ENCODE measurements at places on chromosomes 1 and 21. TPM values are rescaled to one million over a fixed set of nuclear protein-coding genes. Genes with fewer than 3 reads are reported as not detected.

DNA sequence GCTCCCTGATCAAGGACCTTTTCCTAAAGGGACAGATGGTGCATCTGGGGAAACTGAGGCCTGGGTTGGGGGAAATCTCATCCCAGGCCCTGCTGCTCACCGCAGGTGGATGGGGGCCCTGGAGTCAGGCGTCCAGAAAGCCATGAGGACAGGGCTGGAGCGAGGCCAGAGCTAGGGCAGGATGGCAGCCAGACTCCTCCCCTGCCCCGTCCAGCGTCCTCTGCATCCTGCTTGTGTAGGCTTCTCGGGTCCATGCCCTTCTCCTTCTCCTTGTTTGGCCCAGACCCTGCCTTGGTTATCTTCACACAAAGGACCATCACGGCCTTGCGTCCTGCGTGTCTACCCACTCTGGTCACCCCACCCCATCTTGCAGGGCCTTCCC, 43.0 kb downstream of the TRIM11 start:
- DNase-seq, result no peak

Gene PTGFRN
- total RNA-seq, result 72.4 TPM

GRCh38 chr1:8465013-8465412, 147.1 kb downstream of the SLC45A1 start:
- DNase-seq, result peak; percentile 56

GRCh38 chr1:43975249-43975961, 645 bp downstream of the ATP6V0B start:
- DNase-seq, result peak; percentile 46

GRCh38 chr1:173393659-173394000, 83.5 kb upstream of the PRDX6 start:
- DNase-seq, result peak; percentile 79

DNA sequence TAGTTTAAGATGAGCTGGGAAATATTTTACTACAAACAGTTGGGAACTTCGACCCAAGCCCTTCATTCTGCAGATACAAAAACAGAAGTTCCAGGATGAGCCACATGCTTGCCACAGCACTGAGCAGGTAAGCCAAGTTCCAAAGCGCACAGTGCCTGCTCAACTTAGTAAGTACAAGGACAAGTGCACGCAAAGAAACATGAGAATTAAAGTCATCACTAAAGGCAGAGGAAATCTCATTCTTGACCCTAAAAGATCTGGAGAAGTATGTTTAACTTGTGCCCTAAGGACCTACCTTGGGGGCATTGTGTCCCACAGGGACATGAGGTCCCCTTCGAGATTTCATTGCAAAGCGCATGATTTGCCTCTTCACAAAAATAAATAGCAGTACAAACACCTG, 1.2 kb upstream of the UBAP2L start:
- peak; percentile 19 for DNase-seq

GRCh38 chr1:109501644-109502363, 7.7 kb downstream of the AMIGO1 start:
- DNase-seq, result no peak

DNA sequence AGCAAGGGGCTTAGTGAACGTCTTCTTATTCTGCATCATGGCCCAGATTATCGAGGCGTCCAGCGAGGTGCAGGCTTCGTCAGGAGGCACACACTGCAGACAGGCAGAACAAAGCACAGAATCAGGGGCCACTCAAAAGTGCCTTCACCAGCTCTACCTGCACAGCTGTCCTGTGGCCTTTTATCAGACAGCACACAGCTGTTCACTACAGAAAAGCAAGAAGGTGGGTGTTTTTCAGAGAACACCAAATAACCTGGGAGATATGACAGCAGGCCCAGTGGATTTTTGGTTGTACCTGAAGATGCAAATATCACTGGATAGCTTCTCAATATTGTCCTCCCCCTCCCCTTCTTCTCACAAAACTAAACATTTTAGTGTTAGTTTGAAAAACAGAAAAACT, 177.3 kb downstream of the TGFBR3 start:
- no peak for DNase-seq

Gene OR2T2
- not detected for total RNA-seq

Gene GPR61
- 3.3 TPM for total RNA-seq

Gene GPR153
- 32.7 TPM for total RNA-seq

Gene RAD54L
- total RNA-seq, result 2.5 TPM

DNA sequence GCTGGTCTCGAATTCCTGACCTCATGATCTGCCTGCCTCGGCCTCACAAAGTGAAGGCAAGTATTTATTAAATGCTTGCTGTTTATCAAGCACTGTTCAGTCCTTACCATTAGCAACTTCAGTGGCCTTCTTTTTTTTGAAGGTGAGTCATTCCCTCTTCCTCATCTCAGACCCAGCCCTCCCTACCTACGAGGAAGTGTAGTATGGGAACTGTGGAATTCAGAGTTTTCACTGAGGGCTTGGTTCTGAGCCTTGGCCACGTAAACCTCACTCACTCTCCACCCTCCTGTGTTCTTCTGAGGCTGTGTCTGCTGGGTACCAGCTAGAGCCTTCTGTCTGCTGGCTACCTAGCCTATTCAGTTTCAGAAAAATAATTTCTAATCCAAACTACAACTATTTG, 218.3 kb upstream of the SGIP1 start:
- DNase-seq, result no peak

DNA sequence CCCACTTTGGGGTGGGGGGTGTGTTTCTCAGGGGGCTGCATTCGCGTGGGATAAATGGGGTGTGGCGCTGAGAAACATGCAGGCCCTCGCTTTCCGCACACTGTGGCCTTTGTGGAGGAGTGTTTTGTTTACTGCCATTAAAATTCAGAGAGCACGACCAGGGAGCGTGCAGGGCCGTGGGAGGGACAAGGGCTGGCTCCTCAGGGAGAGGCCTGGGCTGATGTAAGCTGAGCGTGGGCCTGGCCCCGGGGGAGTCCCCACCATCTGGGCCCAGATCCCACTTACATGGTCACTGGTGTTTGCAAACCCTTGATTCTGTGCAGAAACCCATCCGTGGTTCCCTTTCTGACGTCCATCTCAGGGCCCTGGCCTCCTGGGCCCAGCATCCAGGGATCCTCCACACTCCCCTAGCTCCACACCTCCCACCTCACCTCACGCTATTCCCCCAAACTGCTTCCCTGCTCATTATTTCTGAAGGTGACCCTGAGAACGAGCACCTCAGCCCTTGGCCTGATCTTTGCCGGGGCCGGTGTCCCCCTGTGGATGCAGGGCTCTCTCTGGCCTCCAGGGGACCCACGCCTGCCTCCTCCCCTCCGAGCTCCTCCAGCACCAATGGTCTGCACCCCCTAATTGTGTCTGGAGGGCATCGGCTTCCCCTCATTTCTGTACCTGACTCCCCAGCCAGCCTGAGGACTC, 92.5 kb upstream of the SIM2 start:
- no peak for DNase-seq

- DNase-seq, result peak; percentile 50
Observed at GRCh38 chr1:214538496-214538895, 12.9 kb downstream of the PTPN14 start.

DNA sequence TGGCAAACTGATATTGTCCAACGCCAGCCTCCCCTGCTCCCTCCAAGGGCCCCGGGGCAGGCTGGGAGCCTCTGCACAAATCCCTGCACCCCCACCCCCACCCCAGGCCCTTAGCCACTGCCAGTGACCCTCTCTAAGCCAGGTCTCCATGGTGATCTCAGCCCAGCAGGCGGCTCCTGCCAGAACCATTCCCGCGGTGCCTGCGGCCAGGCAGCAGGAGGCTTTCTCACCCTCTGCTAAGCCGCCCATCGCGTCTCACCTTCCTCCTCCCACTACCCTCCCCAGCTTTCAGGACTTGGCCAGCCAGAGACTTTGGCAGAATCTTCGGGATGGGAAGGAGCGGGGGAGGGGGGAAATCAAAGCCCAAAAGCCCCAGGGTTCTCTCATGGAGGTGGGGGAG, 46.8 kb upstream of the WASF2 start:
- DNase-seq, result peak; percentile 87

DNA sequence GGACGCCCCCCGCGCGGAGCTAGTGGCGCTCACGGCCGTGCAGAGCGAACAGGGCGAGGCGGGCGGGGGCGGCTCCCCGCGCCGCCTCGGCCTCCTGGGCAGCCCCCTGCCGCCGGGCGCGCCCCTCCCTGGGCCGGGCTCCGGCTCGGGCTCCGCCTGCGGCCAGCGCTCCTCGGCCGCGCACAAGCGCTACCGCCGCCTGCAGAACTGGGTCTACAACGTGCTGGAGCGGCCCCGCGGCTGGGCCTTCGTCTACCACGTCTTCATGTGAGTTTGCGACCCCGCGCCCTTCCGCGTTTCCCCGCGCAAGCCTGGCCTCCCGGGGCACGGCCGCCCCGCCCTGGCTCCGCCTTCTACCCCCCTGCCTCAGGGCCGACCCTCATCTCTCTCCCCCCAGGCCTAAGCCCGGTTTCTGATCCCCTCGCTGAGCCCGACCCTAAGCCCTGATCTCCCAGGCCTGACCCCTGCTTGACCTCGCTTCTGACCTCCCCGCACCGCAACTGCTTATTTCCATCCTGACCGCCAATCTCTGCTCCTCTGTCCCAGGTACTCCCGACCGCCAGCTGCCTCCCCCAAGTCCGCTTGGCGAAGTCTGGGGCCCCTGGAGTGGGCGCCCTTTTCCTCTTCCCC, 669 bp downstream of the KCNQ4 start:
- peak; percentile 66 for DNase-seq

GRCh38 chr1:6794164-6794563, 8.9 kb downstream of the CAMTA1 start:
- peak; percentile 60 for DNase-seq

GRCh38 chr21:16742741-16743140, 770.1 kb upstream of the CXADR start:
- DNase-seq, result no peak

Gene LEFTY1
- 0.83 TPM for total RNA-seq

DNA sequence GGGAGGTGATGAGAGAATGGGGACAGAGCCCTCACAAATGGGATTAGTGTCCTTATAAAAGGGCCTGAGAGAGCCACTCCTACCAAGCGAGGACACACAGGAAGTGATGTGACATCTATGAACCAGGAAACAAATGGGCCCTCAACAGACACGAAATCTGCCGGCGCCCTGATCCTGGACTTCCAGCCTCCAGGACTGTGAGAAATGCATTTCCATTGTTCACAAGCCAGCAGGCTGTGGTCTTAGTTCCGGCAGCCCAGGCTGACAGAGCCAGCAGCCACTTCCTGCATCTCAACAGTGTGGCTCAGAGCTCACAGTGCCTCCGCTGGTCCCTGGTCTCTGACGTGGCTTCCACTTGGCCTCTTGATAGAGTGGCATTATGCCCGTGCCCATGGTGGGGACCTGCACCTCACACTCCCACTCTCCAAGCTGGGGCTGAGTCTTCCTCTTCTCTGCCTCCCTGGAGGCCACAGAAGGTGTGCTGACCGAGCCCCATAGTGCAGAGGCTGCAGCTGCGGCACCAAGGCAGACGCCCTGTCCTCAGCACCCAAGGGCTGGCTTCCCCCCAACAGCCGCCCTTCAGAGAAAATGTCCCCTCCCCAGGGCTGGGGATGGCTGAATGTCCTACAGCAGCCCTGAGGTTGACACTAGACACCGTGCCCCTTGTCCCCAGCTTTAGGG, 44.9 kb downstream of the ACOT7 start:
- no peak for DNase-seq

GRCh38 chr1:66876664-66877063, 48.0 kb downstream of the DNAI4 start:
- DNase-seq, result no peak

Gene CGN
- total RNA-seq, result 4.9 TPM

Gene TMCC2
- 11.9 TPM for total RNA-seq

DNA sequence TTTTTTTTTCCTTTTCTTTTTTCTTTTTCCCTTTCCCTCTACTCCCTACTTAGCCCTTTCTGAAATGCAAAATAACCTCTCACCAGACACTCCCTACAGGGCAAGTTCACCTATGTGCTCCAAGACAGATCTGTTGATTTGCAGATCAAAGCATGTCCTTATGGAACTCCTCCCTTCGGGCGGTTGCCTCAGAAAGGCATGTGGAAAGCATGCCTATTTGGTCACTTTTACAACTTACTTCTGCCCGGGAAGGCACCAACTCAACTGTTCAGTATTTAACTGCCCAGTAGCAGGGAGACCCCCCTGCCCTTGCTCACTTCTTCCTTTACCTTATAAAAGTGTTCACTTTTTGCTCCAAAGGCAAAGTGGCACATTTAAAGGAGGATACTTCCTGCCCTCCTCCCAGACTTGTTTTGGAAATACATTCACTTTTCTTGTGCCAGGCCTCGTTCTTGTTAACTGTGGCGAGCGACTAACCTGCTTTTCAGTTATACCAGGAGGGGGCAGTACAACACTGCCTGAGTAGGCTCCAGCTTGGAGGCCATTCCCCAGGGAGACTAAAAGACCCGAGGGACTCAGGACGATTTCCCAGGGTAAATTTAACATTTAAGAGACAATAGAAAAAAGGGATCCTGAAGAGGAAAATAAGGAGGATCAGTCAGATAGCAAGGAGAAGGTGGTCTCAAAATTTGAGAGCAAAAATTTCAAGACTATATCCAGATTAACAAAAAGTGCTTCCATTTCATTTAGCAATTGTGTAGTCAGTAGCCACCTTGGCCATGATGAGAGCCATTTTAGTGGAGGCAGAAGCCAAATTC, 12.3 kb upstream of the SLAMF7 start:
- DNase-seq, result peak; percentile 90

Gene KRTAP21-2
- not detected for total RNA-seq

DNA sequence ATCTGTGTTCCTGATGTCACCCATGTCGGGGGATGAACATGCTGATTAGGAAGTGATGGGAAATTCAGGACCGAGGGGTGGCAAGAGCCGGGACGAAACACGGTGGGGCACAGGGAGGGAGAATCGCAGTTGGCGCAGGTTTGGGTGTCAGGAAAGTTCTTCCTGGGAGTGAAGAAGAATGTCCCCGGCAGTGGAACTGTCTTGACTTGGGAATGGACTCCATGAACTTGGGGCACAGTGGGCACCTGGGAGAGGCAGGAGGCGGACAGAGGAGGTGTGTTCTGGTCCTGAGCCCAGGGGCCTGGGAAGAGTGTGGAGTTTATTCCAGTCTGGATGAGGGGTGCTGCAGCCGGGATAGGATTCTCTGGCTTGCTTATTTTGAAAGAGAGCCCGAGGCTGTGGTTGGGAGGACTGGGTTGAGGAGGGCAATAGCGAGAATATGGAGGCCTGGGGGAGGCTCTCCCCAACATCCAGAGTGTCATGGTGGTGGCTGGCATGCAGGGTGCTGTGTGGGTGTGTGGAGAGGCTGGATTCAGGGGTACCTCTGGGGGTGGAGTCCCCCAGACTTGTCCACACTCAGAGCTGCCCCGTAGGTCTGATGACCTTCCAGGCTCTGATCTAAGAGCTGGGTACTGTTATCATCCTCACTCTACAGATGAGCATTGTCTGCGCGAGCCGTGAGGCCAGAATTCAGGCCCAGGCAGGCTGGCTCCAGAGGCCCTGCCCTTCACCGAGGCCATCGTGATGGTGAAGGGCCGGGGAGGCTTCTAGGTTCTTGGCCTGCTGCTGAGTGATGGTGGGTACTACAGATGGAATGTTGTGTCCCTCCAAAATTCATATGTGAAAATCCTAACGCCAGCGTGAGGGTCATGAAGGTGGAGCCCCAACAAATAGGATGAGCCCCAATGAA, 274.5 kb upstream of the C1orf174 start:
- no peak for DNase-seq

Gene A3GALT2
- total RNA-seq, result not detected

- DNase-seq, result no peak
Observed at GRCh38 chr21:25555492-25555891, 51.8 kb downstream of the MRPL39 start.

Gene ALG14
- total RNA-seq, result 4.1 TPM

GRCh38 chr1:150881331-150882070, 5.1 kb upstream of the ARNT start:
- DNase-seq, result peak; percentile 97

GRCh38 chr1:183443011-183443410, 24.8 kb upstream of the NMNAT2 start:
- no peak for DNase-seq

Measured in cardiac muscle cell (in vitro differentiated cells and primary cell).